ENCODE measurements at places on chromosomes 11 and 22.

- no peak for DNase-seq
These were observed 82.1 kb downstream of the CECR2 start for GRCh38 chr22:17451316-17451715.

DNA sequence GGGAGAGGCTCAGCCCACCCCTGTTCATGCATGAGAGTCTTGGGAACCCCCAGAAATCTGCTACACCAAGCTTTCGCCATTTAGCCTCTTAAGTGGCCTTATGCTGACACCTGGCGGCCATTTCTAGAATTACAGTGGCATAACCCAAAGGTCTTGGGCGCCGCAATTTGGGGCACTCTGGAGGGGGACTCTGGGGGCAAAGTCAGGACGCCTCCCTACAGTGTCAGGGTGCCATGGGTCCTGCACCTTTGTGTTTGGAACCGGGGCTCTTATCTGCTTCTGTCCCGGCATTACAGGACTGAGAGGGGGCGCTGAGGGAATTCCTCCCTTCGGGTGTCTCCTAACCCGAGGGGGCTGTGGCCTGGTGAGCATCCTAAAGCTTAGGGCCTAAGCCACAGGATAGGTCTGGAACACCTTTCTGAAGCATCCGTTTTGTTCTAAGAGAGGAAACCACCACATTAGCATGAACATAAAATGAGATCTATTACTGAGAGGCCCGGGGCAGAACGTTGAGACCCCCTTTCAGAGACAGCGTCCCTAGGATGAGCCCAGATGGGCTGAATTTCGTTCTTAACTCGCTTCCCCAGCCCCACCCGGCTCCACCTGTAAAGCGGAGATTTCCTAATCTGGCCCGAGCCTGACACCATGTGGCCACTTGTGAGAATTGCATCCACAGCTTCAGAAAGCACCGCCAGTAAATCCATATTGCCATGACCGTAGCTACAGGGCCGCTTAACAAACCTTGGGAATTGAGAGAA lies 9.3 kb downstream of the INS start:
- peak; percentile 89 for DNase-seq

GRCh38 chr22:30211124-30211820 lies 35.3 kb downstream of the LIF start:
- no peak for DNase-seq

DNA sequence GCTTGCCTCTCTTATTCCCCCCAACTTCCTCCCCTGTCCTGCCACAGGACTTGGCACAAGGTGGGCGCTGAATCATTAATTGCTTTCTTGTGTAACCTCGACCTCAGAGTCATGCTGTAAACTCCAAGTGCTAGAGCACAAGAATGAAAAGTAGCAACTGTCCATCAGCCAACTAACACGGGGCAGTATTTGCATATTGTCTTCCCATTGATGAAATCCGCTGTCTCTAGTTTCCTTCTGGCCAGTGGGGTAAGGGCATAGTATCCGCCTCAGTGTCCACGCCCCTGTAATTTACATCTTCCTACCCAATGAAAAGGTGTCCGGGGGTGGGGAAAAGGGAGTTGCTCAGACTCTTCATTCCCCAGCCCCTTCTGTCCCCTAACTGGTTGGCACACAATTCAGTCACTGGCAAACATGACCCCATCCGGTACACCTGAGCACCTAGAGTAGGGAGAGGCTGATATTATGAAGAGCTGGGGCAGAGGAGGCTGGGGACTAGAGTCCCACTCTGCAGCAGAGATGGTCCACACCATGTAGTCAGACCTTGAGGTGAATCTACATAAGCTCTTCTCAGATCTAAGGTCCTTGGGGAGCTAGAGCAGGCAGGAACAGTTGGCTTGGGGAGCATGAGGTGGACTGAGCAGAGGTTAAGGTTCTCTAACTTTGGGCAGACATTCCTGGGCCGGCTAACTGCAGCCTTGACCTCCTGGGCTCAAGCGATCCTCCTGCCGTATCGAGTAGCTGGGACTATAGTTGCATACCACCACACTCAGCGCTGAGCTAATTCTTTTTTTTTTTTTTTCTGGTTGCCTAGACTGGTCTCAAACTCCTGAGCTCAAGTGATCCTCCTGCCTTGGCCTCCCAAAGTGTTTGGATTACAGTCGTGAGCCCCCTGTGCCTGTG lies 6.8 kb upstream of the GGA1 start:
- DNase-seq: no peak

- peak; percentile 54 for DNase-seq
These were observed 720 bp downstream of the PACS1 start for GRCh38 chr11:66070604-66071380.

DNA sequence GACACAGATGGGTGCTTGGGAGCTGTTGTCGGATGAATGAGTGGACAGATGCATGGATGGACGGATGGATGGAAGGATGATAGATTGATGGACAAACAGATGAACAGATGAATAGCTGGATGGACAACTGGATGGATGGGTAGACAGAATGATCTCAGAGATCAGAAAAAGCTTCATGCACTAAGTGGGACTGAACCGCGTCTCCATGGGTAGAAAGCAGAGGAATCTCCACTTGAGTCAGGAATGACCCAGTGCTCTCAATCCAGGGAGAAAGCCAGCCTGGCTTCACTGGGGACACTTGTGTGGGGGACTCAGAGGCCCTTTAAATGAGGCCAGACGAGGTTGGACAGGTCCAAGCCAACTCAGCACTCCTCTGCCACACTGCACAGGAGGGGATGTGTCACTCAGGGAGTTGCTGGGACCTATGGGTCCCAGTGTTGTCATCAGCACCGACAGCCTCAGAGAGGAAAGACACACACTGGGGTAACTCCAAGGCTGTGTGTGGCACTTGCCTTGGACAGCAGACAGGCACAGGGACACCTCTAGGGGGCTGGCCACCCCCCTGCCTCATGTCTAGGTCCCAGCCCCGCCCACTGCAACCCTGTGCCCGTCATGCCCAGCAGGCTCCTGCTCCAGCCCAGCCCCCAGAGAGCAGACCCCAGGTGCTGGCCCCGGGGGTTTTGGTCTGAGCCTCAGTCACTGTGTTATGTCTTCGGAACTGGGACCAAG lies 5.6 kb downstream of the IGLL5 start:
- DNase-seq: no peak

GRCh38 chr11:121483805-121484480 lies 31.2 kb upstream of the SORL1-AS1 start:
- no peak for DNase-seq

GRCh38 chr22:36134182-36134581 lies 26.4 kb downstream of the APOL3 start:
- peak; percentile 20 for DNase-seq

- DNase-seq: no peak
These were observed 485.9 kb upstream of the TENM4 start for GRCh38 chr11:79926707-79927106.

- no peak for DNase-seq
These were observed 1112.0 kb upstream of the CCDC90B start for GRCh38 chr11:84398017-84398626.

DNA sequence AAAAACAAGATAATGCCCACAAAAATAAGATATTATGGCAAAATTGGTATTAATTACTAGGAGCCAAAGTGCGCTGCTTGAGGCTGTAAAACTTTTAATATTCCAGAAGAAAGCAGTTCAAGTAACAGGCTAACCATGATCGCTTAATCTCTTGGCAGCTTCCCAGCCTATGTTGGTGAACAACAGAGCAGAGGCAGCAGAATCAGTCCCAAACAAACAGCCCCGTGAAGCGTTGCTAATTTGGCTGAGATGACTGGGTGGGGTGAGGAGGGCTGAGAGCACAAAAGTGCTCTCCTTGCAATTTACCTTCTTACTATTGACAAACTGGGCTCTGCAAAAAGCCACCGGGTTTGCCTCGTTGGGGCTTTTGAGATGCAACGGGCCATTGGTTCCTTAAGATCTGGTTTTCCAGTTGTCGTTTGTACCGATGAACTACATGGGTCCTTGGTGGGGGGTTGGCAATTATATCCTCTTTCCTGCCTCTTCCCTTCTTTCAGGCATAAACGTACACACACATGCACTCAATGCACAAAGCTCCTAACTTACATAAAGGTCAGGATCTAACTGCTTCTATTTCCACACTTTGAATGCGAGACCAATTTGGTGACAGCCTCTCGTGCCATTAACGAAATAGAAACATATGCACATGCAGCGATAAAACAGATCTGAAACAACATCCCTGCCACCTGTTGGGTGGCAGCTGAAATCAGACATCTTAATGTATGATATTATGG lies 407.6 kb upstream of the CADM1 start:
- no peak for DNase-seq

DNA sequence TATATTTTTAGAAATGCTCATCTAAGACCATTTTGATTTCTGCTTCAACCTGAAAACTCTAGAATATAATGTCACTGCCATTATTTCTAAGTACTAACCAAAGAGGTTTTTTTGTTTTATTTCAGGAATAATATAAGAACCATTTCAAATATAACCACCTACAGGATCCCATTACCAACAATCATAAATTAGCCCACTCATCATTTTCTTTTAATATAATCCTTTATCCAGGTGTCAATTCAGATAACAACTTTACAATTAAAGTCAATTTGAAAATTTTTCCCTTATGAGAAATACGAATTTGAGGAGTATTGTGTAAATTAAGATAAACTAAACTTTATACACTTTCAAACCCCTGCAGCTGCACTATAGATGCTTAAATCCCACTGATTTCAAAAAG lies 1043.0 kb upstream of the CNTN5 start:
- no peak for DNase-seq

- no peak for DNase-seq
These were observed 807.6 kb downstream of the DLG2 start for GRCh38 chr11:84819537-84819936.
